B cell (primary cell): ENCODE measurements at places on chromosomes 2 and 18. TPM values are rescaled to one million over a fixed set of nuclear protein-coding genes. Genes with fewer than 3 reads are reported as not detected.

DNA sequence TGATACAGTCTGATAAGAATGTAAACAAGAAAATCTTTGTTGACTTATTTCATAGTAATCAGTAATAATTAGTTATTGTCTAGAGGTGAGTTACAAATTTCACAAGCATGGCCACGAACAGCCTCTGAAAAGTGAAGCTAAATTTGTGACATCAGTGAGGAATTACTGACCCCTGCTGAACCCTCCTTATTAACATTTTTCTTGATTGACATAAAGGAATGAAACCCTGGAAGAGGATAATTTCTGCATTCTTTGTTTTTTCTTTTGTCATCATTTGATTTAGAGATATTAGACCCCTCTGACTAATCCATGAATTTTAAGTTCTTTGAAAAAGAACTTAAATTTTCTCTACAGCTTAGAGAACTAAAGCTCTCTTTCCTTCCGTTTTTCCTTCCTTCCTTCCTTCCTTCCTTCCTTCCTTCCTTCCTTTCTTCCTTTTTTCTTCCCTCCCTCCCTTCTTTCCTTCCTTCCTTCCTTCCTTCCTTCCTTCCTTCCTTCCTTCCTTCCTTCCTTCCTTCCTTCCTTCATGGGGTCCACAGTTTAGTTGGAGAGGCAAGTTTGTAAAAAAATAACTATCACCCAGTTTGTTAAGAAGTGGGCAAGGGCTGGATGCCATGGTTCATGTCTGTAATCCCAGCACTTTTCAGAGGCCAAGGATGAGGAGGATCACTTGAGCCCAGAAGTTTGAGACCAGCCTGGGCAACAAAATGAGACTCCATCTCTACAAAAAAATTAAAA, 387.0 kb downstream of the MTX2 start:
- no peak overlapping the region for H3K4me3 ChIP-seq
- no peak for DNase-seq
- peaks cover 14% of the 10 kb centered on the region for H3K27me3 ChIP-seq
- H3K27ac ChIP-seq = no peak overlapping the region
- no peaks in the 10 kb centered on the region for H3K4me1 ChIP-seq

DNA sequence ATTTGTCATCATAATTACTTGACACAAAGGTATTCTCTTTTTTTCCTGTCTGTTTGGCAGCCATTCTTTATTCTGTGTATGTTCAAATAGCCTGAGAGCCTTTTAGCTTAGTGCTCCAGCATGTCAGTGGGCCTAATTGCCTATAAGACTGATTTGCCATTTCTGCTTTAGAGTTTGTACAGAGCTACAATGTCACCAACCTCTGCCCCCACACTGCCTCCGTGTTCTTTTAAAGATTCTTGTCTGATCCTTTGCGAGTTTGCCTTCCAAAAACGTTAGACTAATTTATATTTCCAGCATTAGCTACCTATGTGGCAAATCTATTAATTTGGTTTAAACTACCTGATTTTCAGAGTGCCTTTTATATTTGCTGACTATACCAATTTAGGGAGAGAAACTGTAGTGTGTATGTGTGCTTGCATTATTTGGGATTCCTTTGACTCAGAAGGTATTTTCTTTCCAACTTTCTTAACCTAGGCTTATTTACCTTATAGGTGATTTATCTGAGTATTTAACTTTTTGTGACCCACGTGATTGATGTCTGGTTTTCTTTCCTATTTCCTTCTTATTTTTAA, 70.8 kb downstream of the FAM117B start:
- no peaks in the 10 kb centered on the region for H3K36me3 ChIP-seq
- H3K27ac ChIP-seq = peak overlapping the region; percentile 29

GRCh38 chr2:190882411-190882766, 1.8 kb downstream of the GLS start:
- no peaks in the 10 kb centered on the region for H3K27me3 ChIP-seq
- peak overlapping the region; percentile 83 for H3K4me3 ChIP-seq
- peaks cover 43% of the 10 kb centered on the region for H3K4me1 ChIP-seq
- peak overlapping the region; percentile 76 for H3K27ac ChIP-seq
- no peak for DNase-seq

- no peaks in the 10 kb centered on the region for H3K4me1 ChIP-seq
- H3K27ac ChIP-seq = no peak overlapping the region
- no peak overlapping the region for H3K4me3 ChIP-seq
- no peaks in the 10 kb centered on the region for H3K36me3 ChIP-seq
- no peak for DNase-seq
Observed at GRCh38 chr2:190819840-190820301, 60.8 kb upstream of the GLS start.

- no peaks in the 10 kb centered on the region for H3K4me1 ChIP-seq
- DNase-seq = no peak
- H3K4me3 ChIP-seq = no peak overlapping the region
- no peaks in the 10 kb centered on the region for H3K27me3 ChIP-seq
- peak overlapping the region; percentile 57 for H3K27ac ChIP-seq
- peaks cover 54% of the 10 kb centered on the region for H3K36me3 ChIP-seq
Observed at GRCh38 chr2:143217512-143218115, 88.4 kb downstream of the ARHGAP15 start.

- no peaks in the 10 kb centered on the region for H3K36me3 ChIP-seq
- H3K4me1 ChIP-seq = peaks cover 14% of the 10 kb centered on the region
- peaks cover 32% of the 10 kb centered on the region for H3K27me3 ChIP-seq
- no peak overlapping the region for H3K4me3 ChIP-seq
- peak; percentile 12 for DNase-seq
Observed at GRCh38 chr18:23689616-23690504, 607 bp downstream of the LAMA3 start.

DNA sequence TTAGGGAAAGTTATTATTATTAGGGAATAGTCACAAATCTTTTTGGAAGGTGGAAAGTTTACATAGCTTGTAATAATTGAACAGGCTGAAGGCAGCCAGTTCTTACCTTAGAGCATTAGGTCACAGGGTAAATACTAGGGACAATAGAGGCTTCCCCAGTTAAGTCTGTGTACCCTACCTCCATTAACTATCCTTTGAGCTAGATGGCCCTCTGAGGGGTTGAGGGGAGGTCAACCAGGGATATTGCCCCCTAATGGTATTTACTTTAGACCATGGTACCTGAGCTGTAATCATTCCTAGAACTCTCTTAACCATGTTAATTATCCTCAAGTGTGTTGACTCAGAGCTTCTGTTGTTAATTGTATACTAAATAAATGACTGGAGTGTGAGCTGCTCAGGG, 120.5 kb upstream of the SCN7A start:
- no peaks in the 10 kb centered on the region for H3K4me1 ChIP-seq
- no peak overlapping the region for H3K27ac ChIP-seq
- H3K36me3 ChIP-seq = no peaks in the 10 kb centered on the region
- H3K27me3 ChIP-seq = no peaks in the 10 kb centered on the region
- DNase-seq = no peak
- no peak overlapping the region for H3K4me3 ChIP-seq

- no peaks in the 10 kb centered on the region for H3K4me1 ChIP-seq
- no peak for DNase-seq
- no peaks in the 10 kb centered on the region for H3K36me3 ChIP-seq
- no peak overlapping the region for H3K4me3 ChIP-seq
- H3K27me3 ChIP-seq = no peaks in the 10 kb centered on the region
Observed at GRCh38 chr18:51137891-51138290, 59.6 kb downstream of the MEX3C start.

DNA sequence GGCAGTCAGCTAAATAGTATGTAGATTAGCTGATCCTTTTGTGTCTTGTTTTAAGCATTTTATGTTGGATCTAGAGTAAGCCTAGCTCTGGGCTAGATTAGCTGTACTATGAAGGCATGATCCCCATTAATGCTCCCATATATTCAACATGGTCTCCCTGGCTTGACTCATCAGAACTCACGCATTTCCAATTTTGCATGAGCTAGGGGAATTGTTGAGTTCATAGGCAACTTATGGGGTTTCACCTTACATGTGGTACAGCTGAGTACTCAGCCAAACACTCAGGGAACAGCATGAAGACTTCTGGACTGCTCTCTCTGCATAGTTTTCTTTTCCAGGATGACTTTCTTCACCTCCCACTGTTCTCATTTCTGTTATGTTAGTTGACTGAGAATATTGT, 248.2 kb downstream of the TMX3 start:
- H3K27ac ChIP-seq = no peak overlapping the region
- no peak for DNase-seq
- no peaks in the 10 kb centered on the region for H3K36me3 ChIP-seq
- no peaks in the 10 kb centered on the region for H3K27me3 ChIP-seq
- no peaks in the 10 kb centered on the region for H3K4me1 ChIP-seq
- no peak overlapping the region for H3K4me3 ChIP-seq

GRCh38 chr2:41906338-41906725, 141.5 kb upstream of the PKDCC start:
- no peaks in the 10 kb centered on the region for H3K27me3 ChIP-seq
- no peak overlapping the region for H3K4me3 ChIP-seq
- H3K36me3 ChIP-seq = no peaks in the 10 kb centered on the region
- no peak overlapping the region for H3K27ac ChIP-seq

DNA sequence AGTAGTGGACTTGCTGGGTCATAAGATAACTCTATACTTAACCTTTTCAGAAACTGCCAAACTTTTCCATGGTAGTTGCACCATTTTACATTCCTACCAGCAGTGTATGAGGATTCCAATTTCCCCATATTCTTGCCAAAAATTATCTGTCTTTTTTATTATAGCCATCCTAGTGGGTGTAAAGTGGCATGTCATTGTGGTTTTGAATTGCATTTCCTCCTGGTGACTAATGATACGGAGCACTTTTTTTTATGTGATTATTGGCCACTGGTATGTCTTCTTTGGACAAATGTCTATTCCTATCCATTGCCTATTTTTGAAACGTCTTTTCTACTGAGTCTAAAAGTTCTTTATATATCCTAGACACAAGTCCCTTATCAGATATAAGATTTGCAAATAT, 44.3 kb downstream of the CACNB4 start:
- no peaks in the 10 kb centered on the region for H3K4me1 ChIP-seq
- H3K4me3 ChIP-seq = no peak overlapping the region
- H3K27me3 ChIP-seq = no peaks in the 10 kb centered on the region
- DNase-seq = no peak
- H3K36me3 ChIP-seq = no peaks in the 10 kb centered on the region
- no peak overlapping the region for H3K27ac ChIP-seq

GRCh38 chr2:23859983-23860382, 66.9 kb downstream of the ATAD2B start:
- H3K4me1 ChIP-seq = no peaks in the 10 kb centered on the region
- no peaks in the 10 kb centered on the region for H3K27me3 ChIP-seq
- H3K36me3 ChIP-seq = peaks cover 3% of the 10 kb centered on the region
- no peak overlapping the region for H3K4me3 ChIP-seq

GRCh38 chr18:78971511-78972245, 7.9 kb upstream of the SALL3 start:
- no peaks in the 10 kb centered on the region for H3K36me3 ChIP-seq
- peaks cover 5% of the 10 kb centered on the region for H3K4me1 ChIP-seq
- H3K27ac ChIP-seq = no peak overlapping the region
- DNase-seq = no peak
- peaks cover 51% of the 10 kb centered on the region for H3K27me3 ChIP-seq

DNA sequence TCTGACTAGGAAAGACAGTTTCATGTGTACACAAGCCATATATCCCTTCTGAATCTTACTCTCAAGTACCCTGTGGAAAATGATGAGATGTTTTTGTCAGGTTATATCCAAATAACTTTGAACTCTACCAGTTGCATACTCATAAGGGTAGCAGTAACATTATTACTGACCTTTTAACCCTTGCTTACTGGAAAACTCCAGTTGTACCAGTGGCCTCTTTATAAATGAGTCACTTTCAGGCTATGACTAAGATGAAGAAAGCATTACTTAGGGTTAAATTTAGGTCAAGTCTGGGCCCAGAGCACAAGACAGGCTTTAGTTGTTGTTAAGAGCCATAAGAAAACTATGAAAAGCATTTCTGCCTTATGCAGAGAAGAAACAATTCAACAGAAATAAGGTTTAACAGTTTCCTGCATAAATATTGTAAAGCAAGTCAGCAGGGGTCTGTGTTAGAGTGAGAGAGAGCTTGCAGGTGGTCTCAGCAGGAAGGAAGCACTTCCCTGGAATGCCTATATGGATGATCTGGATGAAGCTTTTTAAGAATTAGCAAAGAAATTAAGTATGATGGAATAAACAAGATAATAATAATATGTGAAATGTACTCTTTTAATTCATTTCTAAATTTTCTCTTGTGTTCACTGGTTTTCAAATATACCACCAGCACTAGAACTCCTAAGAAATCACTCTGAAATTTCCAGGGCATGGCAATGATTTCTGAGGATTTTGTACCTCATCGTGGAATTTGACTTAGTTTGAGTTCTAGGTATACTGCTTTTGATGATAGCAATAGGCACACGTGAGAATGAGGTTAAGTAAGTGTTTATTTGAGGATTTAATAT, 126.6 kb downstream of the UBE2E3 start:
- H3K27me3 ChIP-seq = no peaks in the 10 kb centered on the region
- no peak for DNase-seq
- H3K27ac ChIP-seq = no peak overlapping the region

- no peaks in the 10 kb centered on the region for H3K4me1 ChIP-seq
- H3K27me3 ChIP-seq = no peaks in the 10 kb centered on the region
- no peak overlapping the region for H3K4me3 ChIP-seq
- DNase-seq = no peak
- H3K36me3 ChIP-seq = no peaks in the 10 kb centered on the region
Observed at GRCh38 chr2:39455826-39456225, 18.7 kb upstream of the MAP4K3 start.

GRCh38 chr2:183000846-183001245, 37.4 kb downstream of the NCKAP1 start:
- no peaks in the 10 kb centered on the region for H3K36me3 ChIP-seq
- DNase-seq = no peak
- no peak overlapping the region for H3K4me3 ChIP-seq
- H3K27me3 ChIP-seq = no peaks in the 10 kb centered on the region

DNA sequence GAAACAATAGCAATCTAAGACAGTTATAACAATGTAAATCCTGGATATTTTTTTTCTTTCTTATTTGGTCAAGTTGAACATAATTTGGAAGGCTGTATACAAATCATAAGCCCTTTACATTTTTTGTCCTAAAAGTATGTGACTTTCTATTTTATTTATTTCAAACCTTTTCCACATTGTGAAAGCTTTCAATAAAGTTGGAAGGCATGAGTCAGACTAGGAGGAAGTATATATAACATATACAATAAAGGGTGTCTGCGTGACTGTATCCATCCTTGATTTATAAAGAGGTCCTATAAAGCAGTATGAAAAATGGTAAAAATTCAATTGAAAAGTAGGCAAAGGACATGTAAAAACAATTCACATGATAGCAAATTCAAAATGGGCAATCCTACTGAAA, 44.4 kb downstream of the CRACDL start:
- DNase-seq = no peak
- H3K4me1 ChIP-seq = no peaks in the 10 kb centered on the region
- H3K27me3 ChIP-seq = peaks cover 5% of the 10 kb centered on the region
- H3K4me3 ChIP-seq = no peak overlapping the region
- H3K36me3 ChIP-seq = no peaks in the 10 kb centered on the region

The FAM237A gene
- not detected in 2 replicates for total RNA-seq

The GAREM1 gene
- total RNA-seq = not detected in 2 replicates

The ABCB11 gene
- total RNA-seq = not detected in 2 replicates

The TUBA3E gene
- total RNA-seq = not detected in 2 replicates

The ZBTB7C gene
- total RNA-seq = not detected in 2 replicates

The C1QL2 gene
- total RNA-seq = not detected in 2 replicates

The DOK6 gene
- not detected in 2 replicates for total RNA-seq

The HAAO gene
- 17.6 and 21.0 TPM in 2 replicates for total RNA-seq

The STPG4 gene
- total RNA-seq = 0.79 and 0.90 TPM in 2 replicates
